ENCODE measurements at places on chromosomes 7 and 10.

GRCh38 chr10:133276435-133277201, at the start of gene ADAM8:
Gene ADAM8, minus strand, starts transcription at chr10:133276868. Its CDS starts 51 bp downstream, at chr10:133276817.
- DNase-seq: peak; percentile 54

GRCh38 chr10:124329941-124330340, 88.8 kb downstream of the OAT start:
- no peak for DNase-seq

- no peak for DNase-seq
Observed at GRCh38 chr10:73244866-73245477, 2.1 kb downstream of the DNAJC9 start.

DNA sequence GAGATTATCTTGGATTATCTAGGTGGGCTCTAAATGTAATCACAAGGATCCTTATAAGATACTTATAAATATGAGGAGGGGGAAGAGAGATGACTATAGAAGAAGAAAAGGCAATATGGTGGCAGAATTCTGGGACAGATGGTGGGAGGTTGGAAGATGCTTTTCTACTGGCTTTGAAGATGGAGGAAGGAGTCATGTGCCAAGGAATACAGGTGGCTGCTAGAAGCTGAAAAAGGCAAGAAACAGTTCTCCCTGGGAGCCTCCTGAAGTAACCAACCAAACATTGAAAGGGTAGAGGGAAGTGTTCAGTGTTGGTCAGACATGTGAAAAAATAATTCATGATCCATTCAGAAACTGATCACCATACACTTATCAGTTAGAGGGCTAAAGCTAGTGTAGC, 213.3 kb downstream of the WDR11 start:
- no peak for DNase-seq

GRCh38 chr10:89591796-89592271, 53.2 kb downstream of the PANK1 start:
- DNase-seq: no peak

- no peak for DNase-seq
Observed at GRCh38 chr7:369476-370258, 79.7 kb downstream of the FOXL3 start.

DNA sequence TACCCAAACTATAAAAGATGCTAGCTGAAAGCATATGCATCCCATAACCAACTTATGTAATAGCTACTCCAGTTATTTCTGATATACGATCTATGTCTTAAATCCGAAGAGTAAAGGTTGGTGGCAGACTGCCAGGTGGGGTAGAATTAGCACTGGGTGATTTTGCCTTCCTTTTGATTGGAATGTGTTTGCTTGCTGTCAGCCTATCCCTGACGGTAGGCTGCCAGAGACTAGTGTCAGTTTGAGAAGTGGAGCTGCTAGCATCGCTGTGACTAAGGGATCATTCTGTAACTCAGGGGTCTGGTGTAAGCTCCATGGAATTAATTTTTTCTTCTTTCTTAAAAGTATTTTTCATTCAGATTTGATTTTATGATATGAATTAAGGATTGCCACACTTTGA, 9.5 kb upstream of the SEM1 start:
- DNase-seq: peak; percentile 98

GRCh38 chr7:16543456-16543855, 16.8 kb downstream of the LRRC72 start:
- DNase-seq: no peak

- DNase-seq: no peak
Observed at GRCh38 chr10:97907830-97908229, 58.2 kb downstream of the GOLGA7B start.

DNA sequence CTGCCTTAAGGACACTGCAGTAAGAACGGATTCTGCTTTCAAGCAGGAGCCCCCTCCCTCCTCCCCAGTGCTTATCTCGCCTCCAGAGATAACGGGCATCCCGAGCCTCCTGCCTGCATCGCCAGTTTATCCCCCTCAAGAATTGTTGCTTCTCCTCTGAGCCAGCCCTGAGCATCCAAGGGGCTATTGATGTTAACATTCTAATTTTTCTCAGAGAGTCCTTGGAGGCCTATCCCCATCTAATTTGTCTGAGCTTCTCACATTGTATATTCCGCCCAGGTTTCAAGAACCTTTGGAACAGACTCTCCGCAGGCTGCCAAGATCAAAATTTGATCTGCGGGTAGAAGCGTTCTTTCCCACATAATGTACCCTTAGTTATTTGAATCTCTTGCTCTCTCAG, 180.0 kb downstream of the GFRA1 start:
- DNase-seq: no peak

- peak; percentile 39 for DNase-seq
Observed at GRCh38 chr7:26368542-26368941, 76.9 kb downstream of the SNX10 start.

GRCh38 chr7:146670532-146670931, 553.9 kb downstream of the CNTNAP2 start:
- no peak for DNase-seq

GRCh38 chr10:18483516-18484186, 167.7 kb downstream of the NSUN6 start:
- DNase-seq: no peak

DNA sequence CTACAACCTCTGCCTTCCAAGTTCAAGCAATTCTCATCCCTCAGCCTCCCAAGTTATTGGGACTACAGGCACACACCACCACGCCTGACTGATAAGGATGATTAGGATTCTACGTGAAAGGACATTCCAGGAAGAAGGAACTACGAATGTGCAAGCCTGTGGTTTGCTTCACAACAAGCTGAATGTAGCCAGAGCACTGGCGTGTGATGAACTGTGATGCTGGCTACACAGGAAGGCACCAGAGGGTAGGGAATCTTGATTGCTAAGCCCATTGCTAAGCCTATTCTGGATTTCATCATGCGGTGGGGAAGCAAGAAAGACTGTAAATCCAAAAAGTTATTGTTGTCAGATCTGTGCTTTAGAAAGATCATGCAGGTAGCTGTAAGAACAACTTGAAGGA, 72.3 kb upstream of the SRRM3 start:
- no peak for DNase-seq

- DNase-seq: no peak
Observed at GRCh38 chr10:12822126-12822892, 179.2 kb downstream of the CCDC3 start.

DNA sequence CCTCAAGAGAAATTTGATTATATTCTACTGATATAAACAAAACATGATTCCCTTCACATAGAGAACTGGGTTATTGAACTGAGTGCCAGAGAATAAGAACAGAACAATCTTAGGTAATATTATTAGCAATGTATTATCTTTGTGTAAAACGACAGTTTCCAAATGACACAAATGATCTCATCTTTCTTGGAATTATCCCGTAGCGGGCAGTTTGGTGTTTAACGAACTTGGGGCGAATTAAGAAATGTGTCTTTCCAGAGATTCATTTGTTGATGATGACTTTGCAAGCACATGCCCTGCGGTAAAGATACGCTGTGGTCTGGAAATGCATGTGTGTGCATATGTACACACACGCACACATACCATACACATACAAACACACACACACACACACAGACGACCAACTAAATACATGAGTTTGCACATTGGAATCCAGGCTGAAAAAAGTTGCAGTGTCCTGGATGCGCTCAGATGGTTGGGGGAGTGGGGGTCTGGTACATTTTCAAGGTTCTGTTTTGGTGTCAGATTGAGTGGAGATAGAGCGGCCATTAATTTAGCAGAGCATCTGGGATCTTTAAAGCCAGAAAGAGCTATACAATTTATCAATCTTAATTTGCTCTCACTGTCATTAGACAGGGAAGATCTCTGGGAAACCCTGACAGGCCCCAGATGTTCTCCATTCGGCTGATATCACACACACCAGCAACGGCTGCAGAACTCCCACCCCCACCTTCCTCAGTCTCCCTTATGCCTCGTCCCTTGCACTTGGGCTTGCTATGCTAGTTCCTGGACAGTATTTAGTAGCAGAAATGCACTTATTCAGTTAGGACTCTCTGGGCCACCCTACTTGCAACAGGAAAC, 112.4 kb upstream of the FAM171A1 start:
- no peak for DNase-seq

- peak; percentile 38 for DNase-seq
Observed at GRCh38 chr7:5470167-5470532, 46.5 kb upstream of the TNRC18 start.

DNA sequence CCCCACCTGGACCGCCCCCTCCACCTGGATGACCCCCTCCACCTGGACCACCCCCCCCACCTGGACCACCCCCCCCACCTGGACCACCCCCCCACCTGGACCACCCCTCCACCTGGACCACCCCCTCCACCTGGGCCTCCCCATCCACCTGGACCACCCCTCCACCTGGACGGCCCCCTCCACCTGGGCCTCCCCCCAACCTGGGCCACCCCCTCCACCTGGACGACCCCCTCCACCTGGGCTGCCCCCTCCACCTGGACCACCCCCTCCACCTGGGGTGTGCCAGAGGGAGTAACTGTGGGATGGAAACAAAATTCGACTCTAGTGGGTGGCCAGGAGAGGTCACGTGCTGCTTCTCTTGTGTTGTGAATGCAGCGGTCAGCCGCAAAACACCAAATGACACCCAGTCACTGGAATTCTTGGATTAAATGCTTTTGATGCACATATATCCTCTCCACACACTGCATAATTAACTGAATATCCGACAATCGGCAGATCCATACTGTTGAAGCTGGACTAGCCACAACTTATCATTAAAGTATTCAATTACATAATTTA, 316.7 kb downstream of the PTPRN2 start:
- DNase-seq: no peak

DNA sequence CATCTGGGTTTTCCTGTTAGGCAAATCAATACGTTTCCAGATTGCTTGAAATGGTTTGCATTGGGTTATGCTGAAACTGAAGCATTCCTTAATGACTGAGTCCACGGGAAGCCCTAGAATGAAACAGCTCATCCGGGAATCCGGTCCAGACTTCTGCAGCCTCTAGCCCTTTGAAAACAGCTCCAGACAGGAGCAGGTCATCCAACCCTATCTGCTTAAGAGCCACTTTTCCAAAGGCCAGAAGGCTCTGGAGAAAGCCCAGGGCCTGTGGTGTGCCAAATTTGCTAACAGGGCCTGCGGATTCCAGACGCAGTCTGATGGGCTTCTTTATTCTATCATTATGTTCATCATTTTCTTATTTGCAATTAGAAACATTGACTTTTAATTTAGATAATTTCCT, 265.4 kb downstream of the SKIDA1 start:
- no peak for DNase-seq

- no peak for DNase-seq
Observed at GRCh38 chr7:122300956-122301833, 3.4 kb downstream of the FEZF1 start.

DNA sequence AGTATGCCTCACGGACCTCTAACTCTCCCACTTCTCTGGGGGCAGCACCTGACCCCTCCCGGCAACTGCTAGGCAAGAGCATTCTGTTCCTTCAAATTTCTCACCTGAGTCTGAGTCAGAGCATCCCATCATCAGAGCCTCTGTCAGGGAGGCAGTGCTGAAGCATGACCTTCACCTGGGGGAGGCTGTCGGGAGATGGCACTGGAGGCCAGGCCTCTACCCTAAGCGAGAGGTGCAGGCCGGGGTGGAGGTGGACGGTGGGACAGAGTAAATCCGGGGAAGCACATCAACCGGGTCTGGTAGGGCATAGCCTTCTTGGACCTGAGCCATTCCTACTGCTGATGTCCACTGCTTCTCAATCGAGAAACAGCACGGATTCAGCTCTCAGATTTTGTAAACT, 90.4 kb downstream of the SPAG6 start:
- DNase-seq: no peak

- DNase-seq: peak; percentile 99
Observed at GRCh38 chr7:70356085-70356786, 758.0 kb downstream of the AUTS2 start.

DNA sequence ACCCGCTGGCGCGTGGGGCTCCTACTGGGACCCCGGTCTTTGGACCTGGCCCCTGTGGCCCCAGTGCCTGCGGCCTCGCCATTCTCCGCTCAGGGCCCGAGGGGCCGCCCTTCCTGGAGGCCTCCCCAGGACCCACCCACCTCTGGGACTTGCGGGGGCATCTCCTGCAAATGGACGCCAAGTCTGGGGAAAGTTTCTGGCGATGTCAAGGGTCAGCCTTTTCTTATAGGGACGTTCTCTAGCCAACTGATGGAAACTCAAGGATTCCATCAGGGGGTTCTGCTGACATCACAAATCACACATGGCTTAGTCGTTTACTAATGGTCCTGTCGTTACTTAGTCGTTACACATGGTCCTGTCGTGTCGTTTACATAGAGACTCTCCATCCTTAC, 57.7 kb upstream of the RHOBTB1 start:
- peak; percentile 16 for DNase-seq

DNA sequence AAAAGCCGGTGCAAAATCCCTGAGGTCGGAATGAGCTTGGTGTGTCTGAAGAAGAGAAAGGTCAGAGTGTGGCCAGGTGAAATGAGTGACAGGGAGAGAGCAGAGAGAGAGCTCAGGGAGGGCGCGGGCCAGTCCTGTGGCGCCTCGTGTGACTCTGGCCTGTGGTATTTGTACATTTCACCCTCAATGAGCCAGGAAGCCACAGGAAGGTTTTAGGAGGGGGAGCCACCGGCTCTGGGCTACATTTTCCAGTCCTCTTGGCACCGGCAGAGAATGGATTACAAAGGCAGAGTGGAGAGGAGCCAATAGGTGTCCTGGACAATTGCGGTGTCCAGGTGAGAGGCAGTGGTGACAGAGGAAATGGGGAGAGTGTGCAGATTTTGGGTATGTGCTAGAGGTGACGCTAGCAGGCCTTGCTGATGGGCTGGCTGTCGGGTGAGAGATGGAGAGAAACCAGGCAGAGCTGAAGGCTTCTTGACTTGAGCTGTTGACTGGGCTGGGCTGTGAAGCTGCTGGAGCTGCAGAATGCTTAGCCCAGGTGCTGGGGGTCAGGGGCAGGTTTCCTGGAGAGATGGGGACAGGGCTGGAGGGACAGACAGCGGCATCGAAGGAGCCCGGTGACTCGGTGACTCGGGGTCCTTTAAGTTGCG, 38.1 kb downstream of the COL13A1 start:
- no peak for DNase-seq

GRCh38 chr10:80492848-80493521, 38.9 kb downstream of the TSPAN14 start:
- no peak for DNase-seq

GRCh38 chr10:104336821-104337467, 1.3 kb downstream of the ITPRIP start:
- peak; percentile 28 for DNase-seq

- peak; percentile 93 for DNase-seq
Observed at GRCh38 chr7:73978661-73979563, 49.1 kb upstream of the ELN start.

- peak; percentile 63 for DNase-seq
Observed at GRCh38 chr7:83732305-83732704, 83.4 kb upstream of the SEMA3E start.

All from NCI-H69 (cell line).